ENCODE measurements at places on chromosomes 16 and 17.
A peak's percentile ranks its signal among the peaks of the same experiment; 100 is the strongest.

GRCh38 chr17:67027031-67027628, 17.2 kb upstream of the CACNG1 start:
- peak; percentile 31 for DNase-seq

DNA sequence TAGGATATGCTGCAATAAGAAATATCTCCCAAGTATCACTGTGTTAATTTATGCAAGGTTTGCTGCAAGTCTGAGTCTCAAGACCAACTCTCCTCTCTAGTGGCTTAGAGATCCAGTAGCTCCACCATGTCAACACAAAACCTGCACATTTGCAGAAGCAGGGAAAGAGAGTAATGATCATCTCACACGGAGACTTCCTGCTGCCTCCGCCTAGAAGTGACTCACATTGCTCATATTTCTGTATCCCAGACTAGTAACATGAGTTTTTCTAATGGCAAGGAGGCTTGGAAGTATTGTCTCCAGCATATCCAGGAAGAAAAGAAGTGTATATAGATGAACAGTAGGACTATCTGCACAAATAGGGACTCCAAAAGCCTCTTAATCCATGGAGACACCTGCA, 15.0 kb upstream of the IRX6 start:
- DNase-seq = no peak

DNA sequence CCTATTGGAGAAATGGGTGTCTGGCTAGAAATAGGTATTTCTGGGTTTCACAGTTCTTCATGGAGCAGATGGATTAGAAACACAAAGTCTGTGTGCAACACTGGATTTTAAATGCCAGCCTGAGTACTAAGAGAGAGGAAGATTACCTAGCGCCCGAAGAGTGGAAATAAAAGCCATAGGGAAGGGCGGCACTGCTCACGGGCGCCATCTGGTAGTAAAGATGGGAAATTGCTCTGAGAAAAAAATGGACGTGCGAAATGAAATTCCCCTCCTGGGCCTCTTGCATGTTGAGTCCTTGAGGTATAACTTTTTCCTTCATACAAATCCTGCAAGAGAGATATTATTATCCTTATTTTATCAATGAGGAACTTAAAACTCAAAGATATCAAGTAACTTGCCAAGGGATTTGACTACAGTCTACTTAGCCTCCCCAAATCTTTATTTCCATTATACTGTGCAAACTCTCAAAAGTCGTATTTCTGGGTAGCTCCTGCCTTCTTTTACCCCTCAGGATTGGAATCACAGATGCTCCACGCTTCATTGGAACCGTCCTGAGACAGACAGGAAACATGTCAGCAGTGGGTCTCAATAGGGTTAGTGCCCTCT, 72.8 kb downstream of the MMD start:
- DNase-seq = peak; percentile 14

GRCh38 chr16:53085931-53086421, 31.2 kb downstream of the CHD9 start:
- no peak for DNase-seq

- DNase-seq = no peak
Measured at GRCh38 chr16:85656351-85657266, 32.1 kb downstream of the GINS2 start.

DNA sequence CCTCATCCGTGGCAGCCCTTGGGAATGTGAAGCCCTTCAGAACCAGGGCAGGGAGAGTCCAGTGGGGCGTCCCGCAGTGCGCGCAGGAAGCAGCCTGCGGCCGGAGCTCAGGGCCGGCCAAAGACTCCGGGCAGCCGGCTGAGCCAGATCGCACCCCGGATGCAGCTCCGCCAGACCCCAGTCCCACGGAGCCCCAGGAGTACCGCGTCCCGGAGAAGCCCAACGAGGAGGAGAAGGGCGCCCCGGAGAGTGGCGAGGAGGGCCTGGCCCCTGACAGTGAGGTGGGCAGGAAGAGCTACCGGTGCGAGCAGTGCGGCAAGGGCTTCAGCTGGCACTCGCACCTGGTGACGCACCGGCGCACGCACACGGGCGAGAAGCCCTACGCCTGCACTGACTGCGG, 6.9 kb downstream of the ZNF205 start:
- DNase-seq = no peak

DNA sequence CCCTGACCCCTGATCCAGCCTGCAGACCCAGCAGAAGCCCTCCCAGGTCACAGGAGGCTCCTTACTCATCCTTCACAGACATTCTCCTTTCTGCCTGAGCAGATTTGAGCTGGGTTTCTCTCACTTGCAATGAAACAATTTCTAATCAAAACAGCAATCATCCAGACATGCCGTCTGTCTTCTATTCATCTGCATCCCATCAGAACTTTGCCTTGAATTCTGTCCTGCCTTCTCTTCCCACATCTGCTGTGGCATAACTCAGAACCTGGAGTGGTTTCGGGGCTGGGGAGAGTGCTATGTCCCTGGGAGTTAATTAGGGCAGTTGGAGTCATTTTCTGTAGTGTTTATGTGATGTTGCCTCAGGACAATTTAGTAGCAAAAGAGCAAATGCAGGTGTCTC, 278.6 kb downstream of the CBLN1 start:
- no peak for DNase-seq

DNA sequence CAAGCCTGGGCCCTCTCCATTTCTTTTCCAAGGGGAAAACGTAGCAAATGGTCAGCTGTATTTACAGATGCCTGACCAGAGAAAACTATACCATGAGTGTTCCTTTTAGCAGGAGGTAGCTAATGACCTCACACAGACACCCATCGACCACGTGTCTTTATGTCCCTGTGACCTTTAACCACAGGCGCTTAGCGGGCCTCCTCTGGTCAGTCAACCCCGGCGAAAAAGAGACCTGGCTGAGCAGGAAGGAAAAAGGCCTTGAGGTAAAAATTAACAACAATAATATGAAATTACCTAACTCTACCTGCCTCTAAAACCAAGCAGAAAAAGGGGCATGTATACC, 9.1 kb downstream of the NUDT16L1 start:
- DNase-seq = no peak

- peak; percentile 75 for DNase-seq
Measured at GRCh38 chr16:66364117-66364958, 2.2 kb upstream of the CDH5 start.

- DNase-seq = peak; percentile 41
Measured at GRCh38 chr17:79023886-79024771, at the start of gene C1QTNF1. Gene C1QTNF1, plus strand, starts transcription at chr17:79024169. Its CDS starts 19,800 bp downstream, at chr17:79043969.

DNA sequence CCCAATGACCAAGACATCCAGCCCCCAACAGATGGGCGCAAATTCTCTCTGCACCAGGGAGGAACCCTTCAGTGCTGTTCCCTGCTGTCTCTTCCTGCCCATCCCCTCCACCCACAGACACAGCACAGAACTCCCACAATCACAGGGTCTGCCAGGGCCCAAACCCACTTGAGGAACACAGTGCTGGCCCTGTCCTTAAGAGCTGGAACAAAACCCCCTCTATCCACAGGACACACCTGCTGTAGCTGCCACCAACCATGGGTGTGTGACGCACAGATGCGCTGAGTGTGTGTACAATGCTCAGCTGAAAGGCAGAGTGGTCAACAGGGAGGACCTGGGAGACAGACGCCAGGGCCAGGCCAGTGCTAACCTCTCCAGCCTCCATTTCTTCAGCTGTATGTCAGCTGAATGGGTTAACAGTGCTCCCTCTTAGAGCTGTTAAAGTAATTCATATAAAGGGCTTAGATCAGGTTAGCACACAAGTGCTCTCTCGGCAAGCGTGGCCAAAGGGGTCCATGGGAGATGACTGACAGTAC, 62.1 kb downstream of the AMFR start:
- DNase-seq = no peak

DNA sequence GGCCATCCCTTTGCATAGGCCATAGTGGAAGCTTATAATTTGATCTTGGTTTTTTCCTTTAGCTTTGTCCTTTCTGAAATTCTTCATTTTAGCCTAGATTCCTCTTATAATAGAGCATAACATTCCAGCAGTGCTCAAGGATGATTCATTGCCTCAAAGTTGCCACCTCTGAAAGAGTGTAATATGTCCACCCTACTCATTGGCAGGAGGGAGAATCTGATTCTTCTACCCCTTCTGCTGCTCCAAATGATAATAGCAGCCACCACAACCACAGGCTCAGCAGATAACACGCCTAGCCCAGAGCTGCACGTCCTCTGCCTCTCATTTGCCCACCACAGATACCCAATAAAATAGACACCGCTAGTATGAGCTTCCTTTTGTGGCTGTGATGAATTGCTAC, 337.4 kb upstream of the HSBP1 start:
- DNase-seq = peak; percentile 53

DNA sequence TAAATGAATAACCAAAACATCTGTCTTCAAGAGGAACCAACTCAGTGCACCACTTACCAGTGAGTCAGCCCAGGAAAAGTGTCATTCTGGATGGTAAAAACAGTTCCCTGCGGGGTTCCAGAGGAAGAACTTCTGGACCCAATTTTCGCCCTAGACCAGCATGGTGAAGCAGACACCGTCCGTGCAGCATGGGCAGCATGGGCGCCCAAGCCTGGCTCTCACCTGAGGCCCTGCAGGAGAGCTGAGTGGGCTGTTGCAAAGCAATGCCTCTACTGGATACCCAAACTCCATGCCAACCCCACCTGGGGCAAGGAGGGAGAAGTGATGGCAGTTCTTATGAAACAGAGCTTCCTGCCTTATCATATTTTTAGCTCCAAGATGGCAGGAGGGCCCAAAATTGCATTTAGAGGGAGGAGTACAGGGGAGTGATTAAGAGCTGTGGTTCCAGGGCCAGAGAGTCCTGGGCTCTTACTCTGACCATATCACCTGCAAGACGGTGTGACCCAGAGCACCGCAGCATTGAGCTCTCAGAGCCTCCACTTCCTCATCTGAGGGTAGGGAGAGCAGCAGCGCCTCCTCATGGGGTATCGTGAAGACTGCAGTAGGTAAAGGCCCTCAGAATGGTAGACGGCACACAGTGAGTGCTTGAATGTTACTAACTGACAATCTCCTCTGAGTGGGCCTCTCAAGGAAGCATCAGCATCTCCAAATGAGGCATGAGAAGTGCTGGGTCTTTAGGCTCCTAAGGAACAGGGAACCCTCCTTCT, 16.6 kb upstream of the INPP5K start:
- DNase-seq = no peak

DNA sequence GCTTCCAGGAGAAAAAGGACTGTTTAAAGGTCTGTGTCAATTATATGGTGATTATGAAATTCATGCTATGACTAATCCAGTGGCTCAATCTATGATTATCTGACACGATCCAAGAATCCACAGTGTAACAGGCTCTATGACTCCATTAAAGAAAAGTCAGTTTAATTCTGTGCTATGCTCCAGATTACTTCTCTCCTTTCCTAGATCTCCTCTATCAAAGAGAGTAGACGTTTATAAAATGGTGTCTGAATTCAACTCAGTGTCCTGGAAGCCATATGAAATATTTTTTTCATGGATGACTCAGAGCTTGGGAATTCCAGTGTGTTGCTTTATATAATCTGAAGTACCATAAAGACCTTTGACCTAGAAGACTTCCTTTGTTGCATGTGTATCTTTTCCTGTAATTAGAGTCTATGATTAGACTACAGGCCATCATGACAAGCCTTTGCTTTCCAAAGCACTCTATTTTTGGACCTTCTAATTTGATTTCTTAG, 27.0 kb upstream of the NF1 start:
- DNase-seq = peak; percentile 63

DNA sequence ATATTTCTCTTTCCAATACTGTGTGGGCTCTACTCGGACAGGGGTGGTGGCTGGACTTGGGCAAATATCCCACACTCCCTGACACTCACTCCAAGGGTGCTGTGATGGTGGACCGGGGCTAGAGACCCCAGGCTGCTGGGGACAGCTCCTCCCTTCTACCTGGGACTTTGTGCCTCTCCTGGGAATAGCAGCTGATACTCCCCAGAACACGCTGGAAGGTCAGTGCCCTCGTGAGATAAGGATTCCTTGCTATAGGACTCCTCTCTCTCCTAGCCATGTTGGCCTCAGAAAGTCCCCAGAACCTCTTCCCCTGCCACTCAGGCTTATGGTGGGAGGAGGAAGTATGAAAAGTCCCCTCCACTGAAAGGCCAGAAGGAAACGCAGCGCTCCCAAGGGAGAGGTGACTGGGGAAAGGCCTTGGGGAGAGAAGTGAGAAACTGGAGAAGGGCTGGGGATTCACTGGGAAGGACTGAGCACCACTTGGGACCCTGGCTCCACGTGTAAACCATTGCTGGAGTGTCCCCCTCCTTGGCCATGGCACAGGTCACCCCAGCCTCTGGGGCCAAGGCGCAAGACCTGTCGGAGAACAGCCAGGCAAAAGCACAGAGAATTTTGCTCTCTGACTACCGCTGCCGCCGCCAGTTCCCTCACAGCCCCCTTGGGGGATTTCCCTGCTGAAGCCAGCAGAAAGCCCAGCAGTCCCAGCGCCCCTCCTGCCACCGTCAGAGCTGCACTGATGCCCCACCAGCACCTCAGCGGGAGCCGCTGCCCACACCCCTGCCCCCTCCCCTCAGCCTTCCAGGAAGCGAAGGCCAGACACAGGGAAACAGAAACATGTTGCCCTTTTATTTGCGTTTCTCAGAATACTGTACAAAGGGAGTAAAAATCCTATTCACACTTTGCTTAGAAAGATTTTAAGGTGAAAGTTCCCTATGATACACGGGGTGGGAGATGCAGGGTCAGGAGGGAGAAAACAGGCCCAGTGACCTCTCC, 2.1 kb upstream of the GSDMB start:
- DNase-seq = no peak

DNA sequence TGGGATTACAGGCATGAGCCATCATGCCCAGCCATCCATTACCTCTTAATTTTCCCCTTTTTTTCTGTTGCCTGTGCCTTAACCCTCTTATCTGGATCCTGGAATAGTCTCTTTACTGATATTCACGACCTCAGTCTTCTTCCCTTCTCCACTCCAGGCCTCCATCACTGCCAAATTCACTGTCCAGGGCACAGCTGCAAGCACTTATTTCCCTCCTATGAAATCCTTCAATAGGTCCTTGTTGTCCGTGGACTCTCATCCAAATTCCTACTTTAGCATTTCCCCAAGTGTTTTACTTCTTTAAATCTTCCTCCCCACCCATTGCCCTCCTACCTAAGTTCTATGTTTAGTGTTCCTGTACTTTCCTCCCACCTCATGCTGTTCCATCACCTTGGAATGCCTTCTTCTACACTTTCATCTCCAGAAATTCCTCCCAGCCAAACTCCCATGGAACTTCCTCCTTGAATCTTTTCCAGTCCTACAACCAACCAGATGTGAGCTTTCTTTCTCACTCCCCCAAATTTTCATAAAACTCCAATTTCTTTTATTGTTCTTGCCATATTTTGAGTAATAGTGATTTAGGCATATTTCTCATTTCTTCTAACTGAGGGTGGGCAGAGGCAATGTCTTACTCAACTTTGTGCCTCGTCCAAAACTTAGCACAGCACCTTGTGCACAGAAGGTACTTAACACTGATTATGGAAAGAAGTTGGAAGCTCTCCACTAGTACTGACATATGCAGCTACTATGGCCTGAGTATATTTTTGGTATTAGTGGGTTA, 35.3 kb downstream of the FAM20A start:
- no peak for DNase-seq

- DNase-seq = peak; percentile 43
Measured at GRCh38 chr17:55295411-55296170, 30.8 kb downstream of the HLF start.
